ENCODE measurements at places on chromosomes 2 and 18.

GRCh38 chr2:31296641-31297287 lies 62.8 kb downstream of the EHD3 start:
- DNase-seq: no peak

DNA sequence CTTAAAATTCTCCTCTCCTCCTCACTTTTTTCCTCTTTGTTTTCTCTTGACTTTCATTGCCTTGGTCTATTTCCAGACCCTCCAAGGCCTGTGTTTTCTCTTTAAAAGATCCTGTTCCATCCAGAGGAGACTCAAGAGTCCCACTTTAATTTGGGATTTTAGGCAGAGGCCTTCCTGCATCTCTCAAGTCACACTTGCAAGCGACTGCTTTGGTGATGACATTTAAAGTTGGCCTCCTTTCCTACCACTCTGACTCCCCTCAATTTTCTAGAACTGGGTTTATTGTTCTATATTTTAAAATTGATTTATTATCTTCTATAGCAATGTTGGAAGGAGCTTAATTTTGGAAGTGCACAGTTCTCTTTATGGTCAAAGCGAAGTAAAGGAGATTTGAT lies 16.3 kb downstream of the ASAP2 start:
- DNase-seq: no peak

DNA sequence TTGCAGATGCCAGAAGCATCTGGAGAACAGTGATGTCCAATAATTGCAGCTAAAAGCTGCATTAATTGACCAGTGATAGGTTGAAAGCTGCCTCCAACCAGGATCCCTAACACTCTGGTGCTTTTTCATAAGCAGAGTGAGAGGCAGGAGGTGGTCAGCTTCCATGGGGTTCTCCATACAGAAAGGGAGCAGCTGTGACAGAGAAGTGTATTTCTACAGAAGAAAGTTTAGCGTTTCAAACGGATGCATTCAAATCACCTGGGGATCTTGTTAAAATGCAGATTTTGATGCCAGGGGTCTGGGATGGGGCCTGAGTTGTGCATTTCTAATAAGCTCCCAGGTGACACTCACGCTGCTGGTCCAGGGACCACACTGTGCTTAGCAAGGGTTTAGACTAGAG lies 216.5 kb upstream of the NRP2 start:
- DNase-seq: no peak

DNA sequence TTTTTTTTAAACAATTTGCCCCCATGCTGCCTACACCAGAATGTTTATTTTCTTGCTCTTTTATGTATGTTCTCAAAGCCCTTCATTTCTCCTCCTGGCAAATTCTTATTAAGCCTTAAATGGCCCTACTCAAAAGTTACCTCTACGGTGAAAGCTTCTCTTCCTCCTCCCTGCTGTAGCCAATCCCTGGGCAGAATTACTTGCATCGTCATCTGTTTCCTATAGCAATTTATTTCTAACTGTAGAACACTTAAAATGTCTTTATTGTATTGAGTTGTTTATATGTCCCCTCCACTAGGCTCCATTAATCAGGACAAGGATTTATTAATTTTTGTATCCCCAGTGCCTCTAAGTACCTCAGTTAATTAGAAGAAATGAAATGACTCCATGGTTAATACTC lies 2.5 kb upstream of the RAD51AP2 start:
- no peak for DNase-seq

DNA sequence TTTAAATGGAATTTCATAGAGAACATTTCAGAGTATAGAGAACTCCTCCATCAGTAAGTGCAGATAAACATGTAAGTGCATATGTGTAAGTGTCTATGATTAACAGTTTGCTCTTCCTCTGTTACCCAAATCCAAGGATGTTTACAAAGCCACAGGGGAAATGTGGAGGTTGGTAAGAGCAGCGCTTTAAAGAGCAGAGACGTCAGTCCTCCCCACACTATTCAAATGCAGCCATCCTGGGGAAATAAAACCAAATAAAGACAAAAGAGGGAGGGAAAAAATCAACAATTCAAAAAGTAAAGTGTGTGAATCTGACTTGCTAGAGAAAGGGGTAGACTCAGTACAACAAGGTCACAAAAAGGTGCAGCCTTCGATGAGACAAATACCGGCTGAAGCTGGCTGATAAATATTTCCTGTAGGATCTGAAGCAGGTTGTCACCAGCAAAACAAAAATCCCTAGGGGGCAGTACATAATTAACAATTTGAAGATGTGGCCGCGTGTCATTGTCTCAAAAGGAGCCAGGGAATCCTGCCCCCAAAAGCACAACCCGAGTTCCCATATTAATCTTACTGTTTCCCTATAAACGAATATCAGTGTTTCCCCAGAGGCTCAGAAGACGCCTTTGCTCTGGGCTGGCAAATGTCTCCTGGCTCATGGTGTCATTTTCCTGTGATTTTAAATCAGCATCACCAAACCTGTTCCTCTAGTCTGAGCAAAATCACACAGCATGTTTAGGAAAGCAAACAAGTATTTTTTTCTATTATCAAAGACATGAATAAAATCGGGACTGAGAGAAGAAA lies 216.5 kb downstream of the CDCA7 start:
- no peak for DNase-seq

GRCh38 chr18:48167897-48168253 lies 237.4 kb upstream of the SMAD2 start:
- DNase-seq: no peak

DNA sequence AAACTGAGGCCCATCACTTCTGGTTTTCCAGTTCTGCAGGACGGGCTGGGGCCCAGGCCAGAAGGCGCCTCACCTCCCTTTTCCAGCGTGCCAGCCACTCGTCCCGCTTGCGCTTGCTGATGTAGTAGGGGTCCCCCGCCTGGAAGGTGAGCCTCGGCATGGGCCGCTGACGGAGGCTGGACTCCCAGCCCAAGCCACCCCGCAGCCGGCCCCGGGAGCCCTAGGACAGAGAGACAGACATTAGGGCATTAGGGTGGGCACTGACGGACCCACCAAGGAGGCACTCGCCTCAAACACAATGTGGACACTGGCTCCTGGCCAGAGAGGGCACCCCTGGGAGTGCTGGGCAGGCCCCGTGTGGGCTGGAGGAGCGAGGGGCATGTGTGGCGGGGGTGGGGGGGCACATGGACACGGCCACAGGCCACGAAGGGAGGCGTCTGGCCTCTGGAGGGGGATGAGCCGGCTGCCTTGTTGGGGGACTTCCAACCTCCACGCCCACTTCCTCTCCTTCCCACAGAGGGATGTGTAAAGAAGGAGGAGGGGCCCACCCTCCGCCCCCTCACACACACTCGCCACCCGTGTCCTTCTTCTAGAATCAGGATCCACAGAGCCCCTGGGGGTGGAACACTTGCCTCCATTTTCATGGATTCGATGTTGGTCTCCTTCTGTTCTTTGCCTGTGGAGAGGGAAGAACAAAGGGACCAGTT lies 66.7 kb downstream of the DNMT3A start:
- DNase-seq: peak; percentile 32

- DNase-seq: no peak
Measured at GRCh38 chr18:74632351-74632679, 34.6 kb downstream of the ZNF407 start.

DNA sequence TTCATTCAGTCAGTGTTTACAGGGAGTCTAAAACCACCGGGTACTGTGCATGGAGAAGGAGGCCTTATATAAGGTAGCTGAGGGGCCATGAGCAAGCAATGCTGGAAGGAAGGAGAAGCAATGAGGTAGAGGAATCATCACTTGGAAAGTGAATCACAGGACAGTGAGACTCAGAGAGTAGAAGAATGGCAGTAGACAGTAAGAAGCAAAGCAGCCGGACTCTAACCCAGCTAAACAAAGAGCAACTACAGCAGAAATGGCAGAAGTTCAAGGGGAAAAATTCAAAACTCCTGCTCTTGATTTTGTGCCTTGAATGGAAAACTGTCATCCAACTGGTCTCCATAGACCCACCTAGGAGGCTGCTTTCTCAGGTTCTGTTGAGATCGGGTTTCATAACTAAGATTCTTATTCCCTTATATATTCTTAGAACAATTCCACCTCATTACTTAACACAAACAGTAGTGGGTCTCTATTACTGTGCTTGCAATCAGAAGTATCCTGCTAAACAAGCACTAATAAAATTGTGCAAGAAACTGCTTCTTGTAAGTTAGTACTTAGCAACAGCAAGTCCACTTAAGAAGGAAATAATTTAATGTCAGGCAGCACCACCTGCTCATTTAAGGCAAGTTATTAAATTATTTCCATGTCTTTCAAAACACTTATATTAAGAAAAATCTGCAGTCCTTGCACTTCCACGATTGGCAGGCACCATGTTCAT lies 68.0 kb downstream of the RBMS1 start:
- DNase-seq: no peak

GRCh38 chr18:8699948-8700347 lies 5.4 kb upstream of the MTCL1 start:
- DNase-seq: no peak

GRCh38 chr2:209316141-209316540 lies 107.7 kb upstream of the MAP2 start:
- no peak for DNase-seq

GRCh38 chr2:147224070-147224469 lies 620.8 kb upstream of the ACVR2A start:
- no peak for DNase-seq

GRCh38 chr2:221293949-221294742 lies 278.0 kb downstream of the EPHA4 start:
- DNase-seq: no peak

- DNase-seq: no peak
Measured at GRCh38 chr18:65363911-65364632, 386.7 kb upstream of the CDH7 start.

GRCh38 chr2:33451825-33452224 lies 24.6 kb upstream of the RASGRP3 start:
- no peak for DNase-seq

GRCh38 chr2:64463781-64464180 lies 9.8 kb downstream of the LGALSL start:
- DNase-seq: no peak

- no peak for DNase-seq
Measured at GRCh38 chr2:176151442-176152287, at the start of gene HOXD4. Gene HOXD4, plus strand, starts transcription at chr2:176151550. Its CDS starts 84 bp downstream, at chr2:176151634.

GRCh38 chr2:118808429-118808809 lies 39.0 kb downstream of the EN1 start:
- no peak for DNase-seq

- DNase-seq: no peak
Measured at GRCh38 chr2:196649202-196649601, 9.7 kb downstream of the CCDC150 start.

DNA sequence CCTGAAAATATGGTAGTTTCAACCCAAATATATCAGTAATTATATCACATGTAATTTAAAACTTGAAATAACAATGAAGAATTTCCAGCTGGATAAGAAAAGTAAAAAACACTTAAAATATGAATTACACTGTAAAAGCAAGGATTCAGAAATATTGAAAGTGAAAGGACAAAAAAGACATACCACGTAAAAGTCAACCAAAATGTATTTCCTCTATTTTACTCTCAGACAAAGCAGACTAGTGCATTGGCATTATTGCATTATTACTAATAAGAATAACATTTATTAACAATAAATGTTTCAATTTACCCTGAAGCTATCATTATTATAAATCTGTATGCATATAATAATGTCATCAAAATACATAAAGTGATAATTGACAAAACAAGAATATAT lies 445.1 kb upstream of the TRIB2 start:
- DNase-seq: no peak

DNA sequence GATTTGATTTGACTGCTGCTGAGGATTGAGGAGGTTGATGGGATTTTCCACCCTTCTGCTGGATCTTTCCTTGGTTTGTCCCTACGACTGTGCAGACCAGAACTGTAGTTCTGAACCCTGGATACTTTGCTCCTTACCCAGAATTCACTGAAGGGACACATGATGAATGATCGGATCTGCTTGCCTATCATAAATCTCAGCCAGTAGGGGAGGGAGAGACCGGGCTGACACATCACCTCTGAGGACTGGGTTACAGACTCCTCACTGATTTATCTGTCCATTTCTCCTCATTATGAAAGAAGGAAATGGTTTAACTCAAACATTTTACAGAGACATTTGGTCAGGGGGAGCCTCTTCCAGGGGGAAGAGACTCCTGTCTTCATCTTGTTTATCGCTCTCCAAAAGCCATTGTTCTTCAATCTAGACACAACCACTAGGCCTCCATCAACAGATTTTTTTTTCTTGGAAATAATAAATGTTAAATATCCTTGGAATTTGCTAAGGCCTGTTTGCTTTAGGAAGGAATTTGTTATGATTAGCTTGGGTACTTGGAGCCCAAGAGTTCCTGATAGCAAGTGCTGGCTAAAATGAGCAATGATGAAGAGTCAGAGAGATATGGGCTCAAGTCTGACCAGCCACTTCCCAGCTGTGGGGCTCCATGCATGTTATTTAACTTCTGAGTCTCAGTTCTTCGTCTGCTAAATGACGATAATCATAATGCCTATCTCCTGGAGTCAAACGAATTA lies 925.5 kb downstream of the SLC4A3 start:
- DNase-seq: no peak

- no peak for DNase-seq
Measured at GRCh38 chr18:60693426-60693825, 320.9 kb upstream of the MC4R start.

DNA sequence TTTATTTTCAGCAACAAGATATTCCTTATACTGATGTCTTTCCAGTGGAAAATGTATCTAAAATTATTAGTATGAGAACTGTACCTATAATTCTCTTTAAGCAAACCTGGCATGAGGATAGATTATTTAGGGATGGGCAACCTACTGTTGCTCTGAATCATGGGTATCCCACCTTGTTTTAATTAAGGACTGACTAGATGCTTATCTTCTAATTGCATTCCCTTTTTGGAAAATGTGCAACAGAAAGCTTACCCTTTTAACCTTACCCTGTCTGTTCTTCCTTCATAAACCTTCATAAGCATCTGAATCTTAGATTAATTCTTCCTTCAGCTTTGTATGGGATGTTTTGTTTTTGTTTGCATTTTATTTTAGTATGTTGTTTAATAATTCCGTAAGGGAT lies 110.3 kb downstream of the TAF4B start:
- DNase-seq: no peak
